Activated CD8-positive, alpha-beta T cell treated with anti-CD3 and anti-CD28 coated beads for 36 hours (primary cell): ENCODE measurements at places on chromosomes 11 and 22. TPM values are rescaled to one million over a fixed set of nuclear protein-coding genes. Genes with fewer than 3 reads are reported as not detected.

- no peak for DNase-seq
These were observed 17.5 kb downstream of the SAAL1 start for GRCh38 chr11:18088366-18088765.

DNA sequence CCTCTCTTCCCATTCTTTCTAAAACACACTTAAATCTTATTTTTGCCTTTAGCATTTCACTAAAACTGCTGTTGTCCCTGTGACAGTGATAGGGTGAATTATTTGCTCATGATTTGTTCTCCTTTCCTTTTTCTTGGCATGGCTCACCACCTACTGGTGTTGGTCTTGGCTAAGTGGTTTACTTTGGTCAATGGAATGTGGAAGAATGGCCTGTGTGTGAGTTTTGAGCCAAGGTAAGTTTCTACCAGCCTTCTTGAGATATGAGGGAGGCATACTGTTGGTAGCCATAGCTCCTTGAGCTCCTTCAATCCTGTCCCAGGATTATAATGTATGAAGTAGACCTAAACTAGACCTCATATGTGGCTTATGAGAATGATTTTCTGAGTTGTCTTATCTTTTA lies 506.3 kb upstream of the RAG2 start:
- DNase-seq = no peak

- no peak for DNase-seq
These were observed 68.3 kb downstream of the ST3GAL4 start for GRCh38 chr11:126423743-126424142.

DNA sequence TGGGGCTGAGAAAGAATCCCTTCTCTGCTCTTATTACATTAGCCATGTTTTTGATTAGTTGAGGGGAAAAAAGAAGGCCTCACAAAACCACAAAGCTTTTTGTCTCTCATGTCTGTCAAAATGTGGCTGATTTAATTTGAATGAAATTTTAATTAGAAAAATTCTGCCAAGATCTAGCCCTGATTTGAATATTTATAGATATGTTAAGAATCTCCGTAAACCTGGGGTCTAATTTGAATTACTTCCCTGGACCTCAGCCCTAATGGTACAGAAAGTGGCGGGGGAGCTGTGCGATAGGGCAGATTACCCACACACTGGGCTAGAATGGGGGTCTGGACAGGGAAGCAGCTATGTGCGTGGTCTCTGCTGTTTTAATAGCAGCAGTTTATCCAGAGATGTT lies 141.3 kb upstream of the TTC12 start:
- no peak for DNase-seq

GRCh38 chr11:84313830-84314359 lies 1027.7 kb upstream of the CCDC90B start:
- no peak for DNase-seq

DNA sequence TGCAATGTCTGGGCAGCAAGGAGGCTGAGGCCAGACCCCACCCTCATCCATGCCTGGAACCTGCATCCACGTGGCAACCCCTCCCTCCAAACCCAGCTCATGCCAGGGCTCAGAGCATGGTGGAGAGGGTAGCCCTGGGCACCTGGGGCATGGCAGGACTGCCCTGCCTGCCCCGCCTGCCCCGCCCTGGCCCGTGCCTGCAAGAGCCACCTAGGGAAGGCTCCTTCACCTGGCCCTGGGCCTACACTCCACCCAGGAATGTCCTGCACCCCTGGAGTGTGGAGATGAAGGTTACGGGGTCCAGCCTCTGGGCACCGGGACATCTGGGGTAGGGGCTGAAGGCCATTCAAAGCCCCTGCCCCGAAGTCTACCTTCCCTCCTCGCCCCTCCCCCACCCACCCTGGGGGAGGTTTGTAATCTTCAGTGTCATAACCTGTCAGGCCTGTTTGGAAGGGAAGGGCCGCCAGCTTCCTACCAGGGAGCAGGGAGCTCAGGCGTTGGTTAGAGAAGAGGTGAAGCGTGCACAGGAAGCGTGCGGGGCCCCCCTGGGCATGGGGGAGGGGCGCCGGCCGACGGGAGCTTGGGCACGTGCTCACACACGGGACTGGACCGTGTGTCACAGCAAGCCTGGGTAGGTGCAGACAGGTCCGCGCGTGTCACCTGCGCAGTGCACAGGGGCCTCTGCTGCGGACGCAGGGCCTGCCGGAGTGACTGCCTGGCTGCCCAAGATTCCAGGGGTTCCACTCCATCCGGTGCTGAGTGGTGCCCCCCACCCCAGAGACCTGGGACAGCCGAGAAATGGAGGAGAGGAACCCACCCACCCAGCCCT lies 30.7 kb upstream of the TH start:
- DNase-seq = no peak

DNA sequence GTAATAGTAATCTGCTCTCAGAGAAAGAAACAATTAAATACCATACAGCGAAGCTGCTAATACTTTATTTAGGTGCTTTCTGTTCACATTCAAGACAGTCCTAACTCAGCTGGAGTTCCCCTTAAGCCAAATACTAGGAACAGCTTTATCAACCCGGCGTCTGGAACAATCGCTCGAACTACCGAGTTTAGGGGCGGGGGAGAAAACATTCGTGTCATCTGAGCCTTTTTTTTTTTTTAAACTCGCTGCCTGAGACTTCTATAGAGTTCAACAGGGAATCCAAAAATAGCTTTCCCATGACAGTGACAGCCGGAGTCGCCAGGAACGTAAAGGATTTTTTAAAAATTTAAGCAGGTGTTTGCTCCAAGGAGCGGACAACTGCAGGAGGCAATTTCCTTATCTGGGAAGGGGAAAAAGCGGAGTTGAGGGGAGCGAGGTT lies 852 bp downstream of the TRAF6 start:
- peak; percentile 39 for DNase-seq

- DNase-seq = no peak
These were observed 121.7 kb downstream of the MIAT start for GRCh38 chr22:26779108-26779507.

DNA sequence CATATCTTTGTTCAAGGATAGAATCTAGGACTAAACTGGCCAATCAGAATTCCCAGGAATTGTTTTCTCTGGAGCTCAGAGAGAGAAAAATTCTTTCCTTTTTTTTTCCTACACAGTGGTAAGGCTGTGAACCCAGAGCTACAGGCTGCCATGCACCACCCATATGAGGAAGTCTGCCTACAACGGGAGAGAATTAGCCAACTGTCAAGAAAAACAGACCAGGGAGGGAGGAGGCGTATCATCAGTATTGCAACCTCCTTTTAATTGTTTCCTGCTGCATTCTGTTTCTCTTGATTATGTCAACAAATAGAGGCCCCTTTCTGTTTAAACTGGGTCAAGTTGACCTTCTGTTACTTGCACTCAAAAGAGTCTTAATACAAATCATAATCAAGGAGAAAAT lies 176.5 kb upstream of the UBASH3B start:
- DNase-seq = no peak

DNA sequence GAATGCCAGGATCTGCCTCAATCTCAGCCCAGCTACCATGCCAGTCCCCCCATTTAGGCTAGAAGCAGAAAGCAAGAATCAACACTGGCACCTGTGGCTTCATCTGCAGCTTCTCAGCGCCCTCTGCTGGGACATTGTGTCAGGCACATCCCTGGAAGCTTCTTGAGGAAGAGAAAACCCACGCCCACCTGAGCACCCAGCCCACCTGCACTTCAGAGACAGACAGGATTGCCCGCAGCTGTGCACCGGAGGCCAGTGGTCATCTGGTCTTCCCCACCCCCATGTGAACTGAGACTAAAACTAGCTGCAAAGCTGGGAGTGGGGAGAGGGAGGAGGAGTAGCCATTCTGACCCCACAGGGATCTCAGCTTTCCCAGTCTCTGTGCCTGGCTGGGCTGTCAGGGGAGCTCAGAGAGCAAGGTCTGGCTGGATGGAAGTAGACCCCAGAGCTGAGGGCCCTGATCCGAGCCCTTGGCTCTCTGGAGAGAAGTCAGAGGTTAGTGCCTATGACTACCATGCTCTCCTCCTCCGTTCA lies 66.8 kb downstream of the FEZ1 start:
- peak; percentile 77 for DNase-seq

Gene MDK
- 4.2 TPM for total RNA-seq

Gene AHNAK
- total RNA-seq = 41.1 TPM

Gene MAPK11
- total RNA-seq = 5.9 TPM

Gene GNAZ
- total RNA-seq = 0.50 TPM
